ENCODE measurements at places on chromosomes 3 and 15. TPM values are rescaled to one million over a fixed set of nuclear protein-coding genes. Genes with fewer than 3 reads are reported as not detected.

AADAC gene
- 40.6 TPM for polyA plus RNA-seq

PLD1 gene
- 52.1 TPM for polyA plus RNA-seq

NOX5 gene
- 0.54 TPM for polyA plus RNA-seq

TMC3 gene
- not detected for polyA plus RNA-seq

TRPM1 gene
- polyA plus RNA-seq = not detected

LYZL4 gene
- polyA plus RNA-seq = not detected

DNA sequence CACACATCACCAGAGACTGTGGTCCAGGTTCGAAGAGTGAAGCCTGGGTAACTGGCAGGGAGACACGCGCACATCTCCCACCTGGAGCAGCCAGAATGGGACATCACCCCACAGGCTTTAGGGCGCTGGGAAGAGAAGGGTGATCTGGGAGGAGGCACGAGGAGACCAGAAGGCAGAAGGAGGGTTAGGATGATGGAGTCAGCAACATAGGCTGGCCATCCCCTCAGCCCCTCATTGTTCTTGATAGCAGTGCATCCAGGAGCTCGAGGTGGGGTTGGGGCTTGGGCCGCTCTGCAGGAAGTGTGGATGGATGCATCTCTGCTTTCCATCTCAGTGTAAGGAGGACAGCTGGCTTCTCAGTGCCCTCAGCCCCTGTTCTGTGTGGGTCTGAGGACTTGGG is 15.2 kb downstream of the PLA2G4F start:
- no peak for DNase-seq

DNA sequence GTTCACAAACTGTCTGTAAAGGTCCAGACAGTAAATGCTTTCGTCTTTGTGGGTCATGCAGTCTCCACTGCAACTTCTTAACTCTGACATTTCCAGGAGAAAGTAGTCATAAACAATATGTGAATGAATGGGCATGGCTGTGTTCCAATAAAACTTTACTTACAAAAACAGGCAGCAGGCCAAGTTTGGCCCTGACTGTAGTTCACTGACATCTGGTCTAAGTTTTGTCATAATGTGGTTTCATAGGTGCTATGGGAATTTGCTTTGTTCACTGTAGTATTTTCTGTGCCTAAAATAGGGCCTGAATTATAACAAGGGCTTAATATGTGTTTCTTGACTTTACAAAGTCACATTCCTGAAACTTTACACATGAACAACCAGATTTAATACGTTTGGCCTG is 186.0 kb upstream of the KBTBD8 start:
- no peak for DNase-seq

DNA sequence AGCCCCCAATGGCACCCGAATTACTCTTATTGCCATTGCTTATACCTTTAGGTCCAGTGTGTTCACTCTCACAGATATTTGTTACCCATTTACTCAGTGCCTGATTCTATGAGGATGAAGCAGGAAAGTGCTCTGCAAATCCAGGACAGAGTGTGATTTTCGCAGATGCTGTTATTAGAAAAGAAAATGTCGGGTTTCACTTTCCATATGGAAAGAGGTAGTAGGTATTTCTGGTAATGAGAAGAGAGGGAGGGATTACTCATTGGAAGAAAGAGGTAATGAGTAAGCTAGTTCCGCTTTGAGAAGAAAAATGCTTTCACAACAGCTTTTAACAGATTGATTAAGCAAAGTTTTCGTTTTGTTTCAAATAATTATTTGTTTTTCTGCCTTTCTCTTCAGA is 336.3 kb upstream of the CFAP20DC start:
- no peak for DNase-seq

GRCh38 chr3:97958396-97958795 is 13.8 kb downstream of the RIOX2 start:
- DNase-seq = no peak

GRCh38 chr15:39417366-39418134 is 163.3 kb upstream of the THBS1 start:
- no peak for DNase-seq

DNA sequence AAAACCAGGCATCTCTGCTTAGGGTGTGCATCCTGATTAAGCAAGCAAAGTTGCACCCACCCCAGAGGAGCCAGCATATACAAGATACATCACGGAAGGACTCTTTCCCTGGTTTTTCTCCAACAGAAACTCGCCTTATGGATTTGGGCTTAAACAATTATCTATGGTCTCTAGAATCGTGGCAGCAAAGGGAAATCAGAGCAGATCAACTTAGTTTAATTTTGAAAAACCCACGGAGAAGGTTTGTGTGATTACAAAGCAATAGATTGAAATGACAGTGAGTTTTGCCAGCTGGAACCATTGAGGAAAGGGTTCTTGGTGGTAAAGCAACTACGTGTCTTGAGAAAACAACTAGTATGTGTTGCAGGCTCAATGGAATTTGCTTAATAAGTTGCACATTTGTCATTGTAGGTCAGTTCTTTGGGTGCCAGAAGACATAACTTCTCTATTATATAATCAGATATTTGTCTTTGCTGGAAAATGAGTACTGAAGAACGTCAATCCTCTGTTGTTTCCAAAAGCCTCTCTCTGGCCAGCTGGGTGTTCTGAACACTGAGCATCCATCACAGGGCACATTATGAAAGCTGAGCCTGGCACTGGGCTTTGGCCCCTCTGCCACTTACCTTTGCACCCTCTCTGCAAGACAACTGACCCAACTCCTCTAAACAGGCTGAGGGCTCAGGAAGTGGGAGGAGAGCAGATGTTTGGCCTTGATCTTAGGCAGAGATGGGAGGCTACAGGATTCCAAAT is 75.7 kb upstream of the FBN1 start:
- DNase-seq = no peak

GRCh38 chr15:67815036-67815592 is 10.2 kb upstream of the SKOR1 start:
- no peak for DNase-seq

DNA sequence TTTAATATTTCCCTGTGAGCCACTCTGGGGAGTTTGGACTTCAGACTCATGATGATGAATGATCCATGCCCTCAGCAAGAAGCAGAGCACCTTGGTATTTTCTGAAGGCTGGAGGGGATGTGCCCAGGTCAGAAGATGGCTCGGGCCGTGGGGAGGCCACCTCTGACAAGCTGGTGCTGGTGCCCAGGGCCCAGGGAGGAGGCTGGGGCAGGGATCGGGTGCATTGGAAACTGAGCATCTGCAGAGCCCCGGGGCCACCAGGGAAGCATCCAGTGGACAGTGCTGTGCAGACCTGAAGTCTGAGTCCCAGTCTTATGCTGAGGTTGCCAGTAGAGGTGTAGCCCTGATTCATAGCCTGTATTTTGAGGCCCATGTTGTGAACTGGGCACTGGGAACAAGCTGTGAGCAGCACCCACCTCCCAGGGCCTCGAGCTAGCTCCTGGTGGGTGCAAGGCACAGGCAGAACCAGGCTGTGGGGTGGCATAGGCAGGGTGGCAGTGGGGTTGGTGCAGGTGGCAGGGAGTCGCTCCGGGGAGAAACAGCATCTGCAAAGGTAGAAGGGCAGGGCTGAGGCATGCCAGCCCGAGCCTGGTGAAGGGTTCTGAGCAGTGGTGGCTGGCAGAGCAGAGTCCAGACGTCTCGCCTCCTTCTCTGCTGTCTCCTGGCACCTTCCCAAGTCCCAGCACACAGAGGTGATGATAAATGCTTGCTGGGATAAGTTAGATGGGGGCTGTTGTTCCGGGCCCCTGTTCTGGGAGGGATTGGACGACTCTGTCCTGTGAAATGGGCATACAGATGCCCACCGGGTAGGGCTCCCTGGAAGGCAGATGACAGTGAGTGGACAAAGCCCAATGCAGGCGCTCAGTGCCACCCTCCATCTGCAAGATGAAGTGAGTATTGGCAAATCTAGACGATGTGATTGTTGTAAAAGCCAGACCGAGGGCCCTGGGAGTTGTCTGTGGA is 10.6 kb downstream of the DNAJB8 start:
- no peak for DNase-seq

GRCh38 chr3:17352620-17353019 is 389.8 kb downstream of the TBC1D5 start:
- no peak for DNase-seq

All from ovary (tissue), 10 donors.